ENCODE measurements at places on chromosomes 4 and X. TPM values are rescaled to one million over a fixed set of nuclear protein-coding genes. Genes with fewer than 3 reads are reported as not detected.

DNA sequence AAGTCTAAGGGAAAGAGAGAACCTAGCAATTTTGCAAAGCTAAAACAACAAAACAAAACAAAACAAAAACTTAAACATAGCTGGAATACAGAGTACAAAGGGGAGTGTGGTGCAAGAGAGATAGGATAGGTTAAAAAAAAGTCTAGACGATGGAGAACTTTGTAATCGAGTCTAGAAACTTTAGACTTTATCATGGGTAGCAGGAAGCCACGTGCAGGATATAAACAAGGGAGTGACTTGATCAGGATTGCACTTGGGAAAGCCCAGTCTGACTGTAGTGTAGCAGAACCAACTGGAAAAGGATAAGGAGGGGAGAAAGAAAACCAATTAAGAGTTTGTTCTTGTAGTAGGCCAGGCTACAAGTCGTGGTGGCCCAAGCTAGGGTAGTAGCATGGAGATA lies 750.1 kb downstream of the RPA4 start:
- no peak for DNase-seq

- DNase-seq = no peak
Observed at GRCh38 chr4:35925806-35926205, 318.5 kb downstream of the ARAP2 start.

- DNase-seq = no peak
Observed at GRCh38 chr4:6908432-6909112, 1.1 kb upstream of the TBC1D14 start.

GRCh38 chr4:172377486-172378140 lies 564.4 kb downstream of the GALNTL6 start:
- no peak for DNase-seq

DNA sequence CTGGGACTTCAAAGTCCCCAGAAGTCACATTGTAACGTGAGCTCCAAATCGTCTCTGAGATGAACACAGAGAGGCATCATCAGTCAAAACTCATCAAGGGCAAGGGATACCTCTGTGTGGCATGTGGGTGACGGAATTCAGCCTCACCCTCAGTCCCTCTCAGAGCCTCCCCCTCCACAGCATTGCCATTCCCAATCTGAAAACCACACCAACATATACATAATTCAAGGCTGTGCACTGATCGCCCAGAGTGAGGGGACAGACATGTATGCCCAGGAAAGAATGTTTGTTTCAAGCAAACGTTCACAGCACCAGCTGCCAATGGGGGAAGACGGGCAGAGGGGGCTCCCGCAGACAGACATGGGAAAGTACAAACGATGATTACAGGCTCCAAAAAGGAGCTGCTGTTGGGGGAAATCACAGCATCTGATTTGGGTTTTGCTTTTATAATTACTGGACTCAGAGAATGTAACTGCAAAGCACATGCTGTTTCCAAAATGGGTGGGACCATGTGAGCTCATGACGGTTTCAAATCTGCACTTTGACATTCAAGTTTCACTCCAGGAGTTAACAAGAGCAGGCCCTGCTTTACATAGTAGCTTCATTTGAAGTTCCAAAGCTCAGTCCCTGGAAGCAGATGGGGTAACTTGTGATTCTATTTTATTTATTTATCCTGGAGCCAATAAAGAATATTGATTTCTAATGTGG lies 88.3 kb downstream of the CLCN4 start:
- DNase-seq = no peak

- no peak for DNase-seq
Observed at GRCh38 chrX:85051627-85052026, 48.0 kb downstream of the APOOL start.

DNA sequence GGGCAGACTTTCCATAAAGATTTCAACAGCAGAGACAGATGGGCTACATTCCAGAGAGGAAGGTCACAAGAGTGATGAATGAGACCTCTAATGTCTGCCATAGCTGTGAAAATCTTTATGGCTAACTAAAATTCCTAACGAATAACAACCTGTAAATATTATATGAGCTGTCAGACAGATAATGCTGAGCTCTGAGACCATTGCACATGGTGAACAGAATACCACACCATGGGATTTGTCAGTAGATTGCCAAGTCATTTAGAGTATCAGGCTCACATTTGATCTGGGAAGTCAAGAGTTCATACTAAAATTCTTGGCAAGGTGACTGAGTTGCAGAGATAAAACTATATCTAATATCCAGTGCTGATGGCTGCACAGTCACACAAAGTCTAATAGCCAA lies 259.2 kb upstream of the FTHL17 start:
- no peak for DNase-seq

DNA sequence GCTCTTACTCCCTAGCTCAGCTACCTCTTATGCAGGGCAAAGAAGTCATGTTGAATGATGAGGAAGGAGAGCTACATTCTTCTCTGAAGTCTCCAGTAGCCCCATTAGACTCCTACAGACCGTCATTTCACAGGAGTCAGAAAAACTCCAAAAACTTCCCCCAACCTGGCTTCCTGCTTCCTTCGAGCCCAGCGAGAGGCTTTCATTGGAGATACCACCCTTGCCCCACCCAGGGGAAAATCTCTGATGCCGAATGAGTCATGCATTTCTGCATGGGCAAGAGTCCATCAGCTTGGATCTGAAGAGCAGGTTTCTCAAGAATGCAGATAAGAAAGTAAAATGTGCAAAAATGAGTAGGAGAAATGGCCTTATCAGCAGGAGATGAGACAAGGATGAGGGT lies 53.0 kb downstream of the ARSF start:
- no peak for DNase-seq

- no peak for DNase-seq
Observed at GRCh38 chr4:105895583-105896460, 551 bp downstream of the NPNT start.

- no peak for DNase-seq
Observed at GRCh38 chr4:159390648-159391047, 287.8 kb downstream of the RAPGEF2 start.

GRCh38 chrX:129726307-129727111 lies 12.3 kb upstream of the XPNPEP2 start:
- DNase-seq = no peak

DNA sequence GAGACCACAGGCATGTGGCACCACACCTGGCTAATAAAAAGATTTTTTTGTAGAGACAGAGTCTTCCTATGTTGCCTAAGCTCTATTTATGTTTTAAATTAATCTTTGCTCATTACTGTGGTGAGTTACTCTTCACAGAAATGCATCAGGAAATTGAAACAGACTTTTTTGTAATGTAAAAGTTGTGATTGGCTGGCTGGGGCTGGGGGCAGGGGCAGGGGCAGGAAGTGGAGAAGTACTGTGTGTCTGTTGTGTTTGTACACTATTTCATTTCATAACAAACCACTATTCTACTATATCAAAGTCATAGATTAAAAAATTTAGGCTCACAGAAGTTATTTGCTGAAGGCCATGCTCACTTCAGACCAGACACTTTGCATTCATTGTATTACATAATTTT lies 19.1 kb upstream of the ABRAXAS1 start:
- no peak for DNase-seq

DNA sequence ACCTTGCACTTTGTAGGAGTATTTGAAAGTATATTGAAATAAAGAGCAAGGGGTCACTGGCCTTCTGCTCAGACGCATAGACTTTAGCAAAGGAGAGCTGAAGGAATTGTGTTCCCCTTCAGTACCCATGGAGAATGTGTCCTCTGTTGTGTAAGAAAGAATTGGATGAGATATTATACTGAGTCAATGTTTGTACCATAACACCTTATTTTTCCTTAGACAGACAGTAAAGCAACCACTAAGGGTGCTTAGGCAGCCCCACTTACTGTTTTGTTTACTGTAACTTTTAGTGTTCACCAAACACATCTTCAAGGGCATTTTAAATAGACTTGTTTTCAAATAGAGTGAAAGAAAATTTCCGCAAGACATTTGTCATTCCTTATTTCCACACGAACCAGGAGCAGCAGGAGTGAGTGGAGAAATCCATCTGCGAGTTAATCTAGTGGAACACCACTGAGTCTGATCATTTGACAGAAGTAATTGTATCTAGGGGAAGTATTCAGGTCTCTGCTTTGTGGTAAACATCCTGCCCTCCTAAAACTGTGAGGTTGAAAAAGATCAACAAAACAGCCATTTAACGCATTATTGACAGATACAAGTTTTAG lies 89.5 kb downstream of the SLIT2 start:
- DNase-seq = no peak

GRCh38 chr4:21699446-21699845 lies 249.1 kb downstream of the KCNIP4 start:
- DNase-seq = no peak

- DNase-seq = no peak
Observed at GRCh38 chr4:15201782-15202181, 199.5 kb downstream of the CPEB2 start.

DNA sequence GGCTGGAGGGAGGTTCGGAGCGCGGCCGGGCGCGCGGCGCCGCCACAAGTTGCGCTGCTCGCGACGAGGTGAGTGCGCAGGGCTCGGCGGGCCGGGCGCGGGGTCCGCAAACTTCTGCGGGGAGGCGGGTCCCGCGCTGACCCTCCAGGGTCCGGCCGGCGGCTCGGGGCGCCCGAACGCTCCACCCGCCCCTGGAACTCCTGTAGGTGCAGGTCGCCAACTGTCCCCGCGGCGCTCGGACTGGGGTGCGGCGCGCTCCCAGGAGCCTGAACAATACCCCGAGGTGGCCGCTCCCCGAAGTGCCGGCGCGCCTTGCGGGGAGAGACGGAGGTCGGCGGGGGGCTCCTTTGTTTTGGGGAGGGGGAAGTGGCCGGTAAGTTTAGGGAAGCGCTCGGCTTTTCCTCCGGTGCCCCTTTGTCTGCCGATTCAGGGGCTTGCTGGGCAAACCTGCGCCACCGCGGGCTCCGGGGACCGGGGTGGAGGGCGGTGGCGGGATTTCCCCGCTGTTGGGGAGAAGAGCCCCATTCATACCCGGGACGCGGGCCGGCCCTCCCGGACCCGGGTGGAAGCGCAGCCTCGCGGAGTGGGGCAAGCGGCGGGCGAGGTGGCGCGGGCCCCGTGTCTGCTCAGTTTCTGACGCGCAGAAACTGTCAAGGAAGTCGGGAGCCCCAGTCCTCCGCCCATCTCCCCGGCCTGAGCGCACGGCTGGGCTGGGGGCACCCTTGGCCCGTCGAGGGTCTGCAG lies 694 bp downstream of the TBL1X start:
- no peak for DNase-seq

DNA sequence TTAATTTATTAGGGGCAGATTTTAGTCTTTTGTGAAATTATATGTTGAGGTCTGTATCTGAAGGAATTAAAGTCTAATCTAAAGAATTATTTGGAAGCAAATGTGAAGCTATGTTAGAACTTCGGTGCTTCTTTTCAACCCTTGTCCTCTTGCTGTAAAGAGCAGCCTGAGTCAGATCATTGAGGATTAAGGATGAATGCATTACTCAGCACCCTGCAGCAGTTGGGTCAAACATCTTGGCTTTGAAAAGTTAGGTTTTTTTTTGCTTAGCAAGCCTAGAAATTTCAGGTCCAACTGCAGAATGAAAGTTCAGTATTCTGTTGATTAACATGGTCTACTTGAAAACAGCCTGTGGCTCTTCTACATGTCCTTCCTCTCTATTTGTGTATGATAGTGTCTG lies 57.6 kb downstream of the SLC4A4 start:
- no peak for DNase-seq

GRCh38 chr4:18155067-18156041 lies 133.8 kb upstream of the LCORL start:
- DNase-seq = no peak

The SOWAHB gene
- 1.9 TPM for total RNA-seq

The NCAPG gene
- 3.1 TPM for total RNA-seq

The PAGE3 gene
- total RNA-seq = not detected

The MYOZ2 gene
- total RNA-seq = not detected
